ENCODE measurements at places on chromosomes 12 and 14.

- no peak for DNase-seq
Observed at GRCh38 chr12:118175823-118176447, 40.0 kb downstream of the PEBP1 start.

GRCh38 chr12:71469258-71469750 lies 29.7 kb downstream of the LGR5 start:
- no peak for DNase-seq

- DNase-seq = no peak
Observed at GRCh38 chr14:75456997-75457335, 29.1 kb downstream of the JDP2 start.

DNA sequence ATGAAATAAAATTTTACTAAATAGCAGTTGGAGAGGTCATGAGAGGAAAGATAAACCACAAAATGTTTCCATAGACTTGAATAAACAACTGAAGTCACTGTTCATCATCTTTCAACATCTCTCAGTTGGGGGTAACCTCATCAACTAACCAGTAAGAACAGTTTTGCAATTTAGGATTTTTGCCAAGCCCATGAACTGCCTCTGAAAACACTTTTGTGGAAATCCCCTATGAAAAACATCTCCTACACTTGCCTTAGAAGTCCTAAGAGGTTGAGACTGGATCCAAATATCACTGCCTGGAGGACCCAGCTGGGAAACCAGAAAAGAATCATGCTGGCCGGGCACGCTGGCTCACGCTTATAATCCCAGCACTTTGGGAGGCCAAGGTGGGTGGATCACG lies 273.1 kb downstream of the C12orf50 start:
- DNase-seq = no peak

DNA sequence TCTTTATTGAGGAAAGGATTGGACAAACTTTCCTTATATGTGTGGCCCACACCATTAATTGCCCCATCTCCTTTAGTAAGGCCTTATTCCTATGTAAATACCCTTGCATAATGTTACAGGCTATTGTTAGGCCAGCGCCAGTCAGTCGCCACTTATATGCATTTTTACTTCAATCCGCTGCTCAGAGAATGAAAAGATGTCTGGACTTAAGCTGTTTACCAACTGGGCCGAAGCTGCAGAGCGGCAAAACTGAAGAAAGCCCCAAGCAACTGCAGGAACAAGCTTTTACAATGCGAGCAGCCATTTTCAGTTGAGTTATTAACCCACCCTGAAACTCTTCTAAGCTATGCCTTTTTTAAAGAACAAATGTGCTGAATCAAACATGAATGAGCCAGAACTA lies 92.1 kb upstream of the OTX2 start:
- no peak for DNase-seq

DNA sequence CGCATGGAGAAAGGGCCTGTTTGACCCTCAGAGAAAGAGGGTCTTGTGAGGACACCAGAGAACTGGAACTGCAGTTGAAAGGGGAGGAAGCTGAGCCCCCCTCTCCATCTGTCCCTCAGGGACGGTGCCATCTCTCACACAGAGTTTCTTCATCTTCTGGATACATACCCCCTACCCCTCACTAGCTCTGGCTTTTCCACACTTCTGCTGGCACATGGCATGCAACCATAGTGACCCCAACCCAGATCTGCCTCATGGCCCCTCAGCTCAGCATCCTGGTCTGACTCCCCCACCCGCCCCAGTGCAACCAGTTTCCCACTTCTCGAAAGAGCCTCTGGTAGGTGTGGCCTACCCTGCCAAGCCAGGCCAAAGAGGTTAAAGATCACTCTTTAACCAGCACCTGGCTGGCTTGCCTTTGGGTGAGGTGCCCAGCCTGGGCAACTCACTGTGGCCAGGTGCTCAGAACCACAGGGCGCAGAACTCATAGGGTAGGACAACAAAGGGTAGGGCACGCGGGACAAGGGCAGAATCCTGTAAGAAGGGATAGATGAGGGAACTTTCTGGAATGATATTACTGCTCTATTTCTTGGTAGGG lies 25.8 kb downstream of the GALNT16 start:
- DNase-seq = no peak

GRCh38 chr14:85247071-85247470 lies 282.9 kb upstream of the FLRT2 start:
- DNase-seq = no peak

DNA sequence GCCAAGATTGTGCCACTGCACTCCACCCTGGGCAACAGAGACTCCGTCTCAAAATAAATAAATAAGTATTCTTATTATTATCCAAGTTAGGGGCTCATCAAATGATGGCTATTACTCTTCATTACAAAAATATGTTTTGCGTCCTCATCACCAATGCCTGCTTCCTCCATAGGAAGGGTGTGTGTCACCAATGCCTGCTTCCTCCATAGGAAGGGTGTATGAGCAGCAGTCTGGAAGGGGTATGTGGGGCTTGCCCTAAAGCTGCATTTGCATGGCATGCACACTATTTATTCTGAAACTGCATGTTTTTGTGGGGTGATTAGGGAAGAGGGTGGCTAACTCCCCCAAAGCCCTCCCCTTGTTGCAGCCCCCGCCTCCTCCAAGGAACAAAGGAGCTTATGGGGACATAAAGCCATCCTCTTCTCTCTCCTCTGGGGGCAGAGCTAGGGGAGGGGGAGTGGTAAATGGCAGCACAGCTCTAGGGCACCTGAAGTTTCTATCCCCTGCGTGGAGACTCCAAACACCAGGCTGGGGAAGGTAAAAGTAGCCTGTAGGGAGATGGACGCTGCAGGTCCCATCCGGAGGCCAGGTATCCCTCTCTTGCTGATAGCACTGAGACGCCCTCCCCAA lies 1.3 kb downstream of the CAMKK2 start:
- DNase-seq = no peak

DNA sequence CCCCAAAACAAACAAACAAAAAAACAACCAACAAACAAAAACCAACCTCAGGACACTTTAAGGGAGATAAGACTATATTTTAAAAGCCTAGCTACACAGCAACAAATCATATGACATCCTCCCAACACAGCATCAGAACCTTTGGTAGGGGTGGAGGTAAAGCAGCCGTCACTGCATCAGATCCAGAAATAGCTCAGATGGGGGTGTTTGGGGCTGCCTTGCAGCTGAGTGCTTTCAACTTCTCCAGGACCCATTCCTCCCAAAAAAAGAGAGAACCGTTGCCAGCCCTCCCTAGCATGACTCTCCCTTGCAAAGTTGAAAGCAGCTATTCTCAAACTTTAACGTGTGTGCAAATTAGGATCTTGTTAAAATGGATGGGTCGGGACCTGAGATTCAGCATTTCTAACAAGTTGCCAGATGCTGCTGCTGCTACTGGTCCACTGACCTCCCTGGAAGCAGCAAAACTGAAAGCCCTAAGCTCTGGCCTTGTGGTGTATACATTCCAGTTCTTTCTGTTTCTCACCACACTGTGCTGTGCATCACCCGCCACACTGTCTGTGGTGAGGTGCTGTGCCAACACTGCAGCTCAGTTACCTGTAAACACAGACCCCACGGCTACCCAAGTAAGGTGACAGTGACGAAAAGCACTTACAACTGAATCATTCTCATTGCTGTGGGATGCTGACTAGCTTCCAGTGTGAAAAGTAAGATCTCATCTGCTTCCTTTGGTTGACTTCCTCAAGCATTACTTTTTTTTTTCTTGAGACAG lies 54.0 kb downstream of the SLC38A1 start:
- DNase-seq = peak; percentile 66

DNA sequence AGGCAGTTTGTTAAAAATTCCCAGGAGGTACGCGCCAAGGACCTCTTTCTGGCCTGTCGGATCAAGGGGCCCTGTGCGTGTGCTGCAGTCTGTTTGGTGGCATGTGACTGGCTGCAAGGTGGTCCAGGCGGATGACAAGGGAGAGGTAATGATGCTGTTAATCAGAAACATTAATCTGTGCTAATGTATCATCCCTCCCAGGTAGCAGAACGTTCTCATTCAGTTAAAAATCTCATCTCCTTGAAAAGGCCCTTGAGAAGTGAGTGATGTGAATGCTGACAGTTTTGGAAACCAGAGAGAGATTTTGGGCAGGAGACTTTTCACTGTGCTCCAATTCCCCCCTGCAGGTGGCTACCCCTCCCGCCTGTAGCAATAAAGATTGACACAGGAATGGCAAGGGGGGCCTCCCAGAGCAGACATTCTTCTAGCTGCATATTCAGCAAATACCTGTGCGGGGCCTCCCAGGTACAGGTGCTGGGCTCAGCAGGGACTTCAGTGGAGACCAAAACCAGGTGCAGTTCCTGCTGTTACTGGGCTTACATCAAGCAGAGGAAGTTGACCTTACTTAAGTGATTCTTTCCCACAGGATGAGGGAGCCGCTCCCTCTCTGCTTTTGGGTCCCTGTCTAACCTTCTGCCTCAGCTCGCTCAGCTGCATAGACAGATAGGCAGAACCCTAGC lies 364.8 kb downstream of the CACNA1C start:
- no peak for DNase-seq

GRCh38 chr14:91554535-91555332 lies 44.6 kb upstream of the PPP4R3A start:
- no peak for DNase-seq

DNA sequence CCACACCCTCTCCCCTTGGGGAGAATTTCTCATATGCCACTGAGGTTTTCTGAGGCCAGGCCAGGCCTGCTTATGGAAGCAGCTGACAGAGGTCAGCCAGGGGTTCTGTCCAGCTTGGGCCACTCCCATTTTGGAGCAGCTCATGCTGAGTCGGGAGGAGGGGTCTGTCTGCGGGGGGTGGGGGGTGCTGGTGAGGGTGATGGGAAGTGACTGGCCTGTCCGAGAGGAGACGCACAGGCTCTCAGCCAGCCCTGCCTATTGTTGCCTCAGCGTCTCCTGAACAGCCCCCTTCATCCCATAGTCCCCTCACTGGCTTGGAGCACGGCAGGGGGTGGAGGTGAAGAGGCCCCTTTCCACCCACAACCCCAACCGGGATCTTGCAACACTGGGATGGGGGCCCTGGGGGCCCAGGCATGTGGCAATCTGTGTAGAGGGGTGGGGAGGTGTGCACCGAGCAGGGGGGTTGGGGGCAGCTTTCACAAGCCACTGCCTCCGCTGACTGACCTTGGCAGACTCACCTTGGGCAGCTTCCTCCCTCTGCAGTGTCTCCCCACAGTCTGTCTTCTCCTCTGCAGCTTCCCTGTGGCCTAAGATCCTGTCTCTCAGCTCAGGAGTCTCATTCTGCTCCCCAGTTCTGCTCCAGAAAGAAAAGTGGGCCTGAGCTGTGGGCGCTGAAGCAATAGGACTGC lies 5.5 kb downstream of the CEBPE start:
- DNase-seq = no peak

- no peak for DNase-seq
Observed at GRCh38 chr12:102602521-102602920, 122.2 kb upstream of the IGF1 start.

DNA sequence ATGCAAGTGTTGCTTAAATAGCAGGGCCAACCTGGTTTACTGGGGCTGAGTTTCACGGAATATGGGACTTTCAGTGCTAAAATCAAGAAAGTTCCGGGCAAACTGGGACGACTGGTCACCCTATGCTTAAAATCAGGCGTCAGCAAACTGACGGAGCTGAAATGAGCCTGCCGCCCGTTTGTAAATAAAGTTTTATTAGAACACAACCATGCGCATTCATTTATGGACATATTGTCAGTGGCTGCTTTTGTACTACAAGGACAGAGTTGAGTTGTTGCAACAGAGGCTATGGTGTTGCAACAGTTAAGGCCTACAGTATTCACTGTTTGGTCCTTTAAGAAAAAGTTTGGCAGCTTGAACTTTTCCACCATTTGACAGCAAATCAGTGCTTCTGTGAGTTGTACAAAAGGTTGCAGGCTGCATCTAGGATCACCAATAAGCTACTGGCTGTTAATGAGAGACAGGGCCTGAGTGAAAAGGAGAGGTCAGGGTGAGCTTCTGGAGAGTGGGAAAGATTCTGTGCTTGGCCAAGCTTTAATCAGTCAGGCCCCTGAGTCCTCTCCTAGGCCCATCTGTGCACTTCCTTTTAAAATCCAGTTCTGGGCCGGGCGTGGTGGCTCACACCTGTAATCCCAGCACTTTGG lies 13.3 kb downstream of the SELPLG start:
- DNase-seq = no peak

GRCh38 chr12:66679461-66680084 lies 697 bp upstream of the GRIP1 start:
- no peak for DNase-seq

DNA sequence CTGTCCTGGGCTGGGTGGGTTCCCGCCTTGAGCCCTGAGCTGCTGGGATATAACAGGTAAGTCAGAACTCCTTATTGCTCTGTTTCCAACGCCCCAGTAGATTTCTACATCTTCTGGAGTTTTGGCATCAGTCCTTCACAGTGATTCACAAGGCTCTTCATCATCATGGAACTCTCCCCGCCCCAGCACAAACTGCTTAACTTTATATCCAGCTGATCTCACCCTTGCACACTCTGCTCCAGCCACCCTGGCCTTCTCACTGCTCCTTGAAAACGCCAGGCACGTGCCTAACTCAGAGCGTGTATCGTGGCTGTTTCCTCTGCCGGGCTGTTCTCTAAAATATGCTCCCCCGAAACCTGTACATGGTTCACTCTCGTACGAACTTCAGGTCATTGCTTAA lies 264.9 kb downstream of the NOVA1 start:
- no peak for DNase-seq

DNA sequence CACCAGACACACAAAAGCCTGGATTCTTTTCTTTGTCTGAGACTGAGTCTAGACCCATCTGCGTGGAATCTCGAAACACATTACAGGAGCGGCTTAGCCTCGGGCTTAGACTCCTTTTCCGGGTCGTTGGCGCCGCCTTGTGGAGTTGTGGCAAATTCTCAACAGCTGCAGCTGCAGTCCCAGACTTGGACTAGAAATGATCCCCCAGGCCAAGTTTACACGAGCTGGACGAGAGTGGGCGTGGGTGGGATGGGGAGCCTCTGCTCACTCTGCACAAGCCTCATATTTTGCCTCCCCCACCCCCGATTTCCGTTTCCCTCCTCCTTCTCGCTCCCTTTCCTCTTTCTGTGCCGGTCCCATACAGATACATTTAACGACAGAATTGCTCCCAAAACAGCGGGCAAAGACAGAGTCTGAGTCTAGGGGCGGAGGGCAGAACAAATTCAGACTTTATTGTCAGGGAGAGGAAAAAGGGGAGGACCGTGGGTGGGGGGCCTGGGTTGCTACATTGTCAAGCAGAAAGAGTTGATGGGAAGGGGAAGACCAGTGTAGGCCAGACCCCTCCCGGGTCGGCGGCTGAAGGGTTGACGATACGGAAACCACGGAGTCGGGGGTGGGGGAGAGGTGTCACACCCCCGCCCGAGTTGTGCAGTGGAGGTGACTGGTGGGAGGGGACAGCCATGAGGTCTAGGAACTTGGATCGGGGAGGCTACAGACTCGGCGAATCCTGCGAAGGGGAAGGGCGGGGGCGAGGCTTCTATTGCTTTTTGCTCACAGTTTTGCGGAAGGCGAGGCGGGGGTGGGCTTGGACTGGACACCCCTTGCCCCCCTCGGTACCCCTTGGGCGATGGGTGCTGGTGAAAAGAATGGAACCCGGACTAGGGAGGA lies 4.7 kb upstream of the GPR84 start:
- peak; percentile 84 for DNase-seq

DNA sequence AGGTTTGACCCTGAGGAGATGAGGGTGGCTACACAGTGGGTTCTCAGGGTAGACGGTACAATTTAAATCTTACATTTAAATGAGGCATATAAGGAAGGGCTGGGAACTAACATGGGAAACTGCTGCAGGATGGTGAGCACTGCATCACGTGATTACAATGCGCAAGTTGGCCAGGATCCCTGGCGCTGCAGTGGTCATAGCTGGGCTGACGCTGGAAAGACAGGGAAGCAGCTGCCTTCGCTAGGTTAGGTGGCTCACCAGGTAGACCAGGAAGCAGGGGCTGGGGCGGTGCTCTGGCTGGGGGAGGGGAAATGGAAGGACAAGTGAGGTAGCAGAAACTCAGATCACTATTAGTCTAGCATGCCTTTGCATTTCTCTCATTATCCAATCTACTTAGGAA lies 149.9 kb downstream of the FOXN3 start:
- no peak for DNase-seq

Measured in activated CD4-positive, alpha-beta T cell treated with anti-CD3 and anti-CD28 coated beads for 1 hour (primary cell).